ENCODE measurements at places on chromosomes 4 and X.

DNA sequence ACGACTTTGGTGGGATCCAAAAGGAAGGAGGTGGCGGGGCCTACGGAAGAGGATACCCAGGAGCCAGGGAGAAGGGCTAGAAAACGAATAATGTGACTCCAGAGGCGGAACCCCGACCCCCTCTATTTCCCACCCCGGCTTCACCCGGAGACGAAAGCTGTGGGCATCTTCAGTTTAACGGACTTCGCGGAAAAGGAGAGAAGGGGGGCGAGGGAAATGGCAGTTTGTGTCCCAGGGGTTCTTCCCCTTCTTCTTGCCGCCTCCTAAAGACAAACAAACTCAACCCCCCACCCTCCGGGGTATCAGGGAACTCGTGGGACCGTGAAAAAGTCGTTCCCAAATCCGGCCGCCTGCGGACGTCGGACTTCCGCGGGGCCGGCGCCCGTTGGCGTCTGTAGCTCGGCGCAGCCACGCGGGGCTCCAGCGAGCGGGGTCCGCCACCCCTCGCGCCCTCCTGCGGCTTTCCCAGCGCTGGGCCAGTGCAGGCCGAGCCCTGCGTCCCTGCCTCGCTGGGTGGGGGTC is 3.6 kb upstream of the LEF1 start:
- DNase-seq, result no peak

- no peak for DNase-seq
Observed at GRCh38 chr4:71198958-71199357, 139.9 kb upstream of the SLC4A4 start.

DNA sequence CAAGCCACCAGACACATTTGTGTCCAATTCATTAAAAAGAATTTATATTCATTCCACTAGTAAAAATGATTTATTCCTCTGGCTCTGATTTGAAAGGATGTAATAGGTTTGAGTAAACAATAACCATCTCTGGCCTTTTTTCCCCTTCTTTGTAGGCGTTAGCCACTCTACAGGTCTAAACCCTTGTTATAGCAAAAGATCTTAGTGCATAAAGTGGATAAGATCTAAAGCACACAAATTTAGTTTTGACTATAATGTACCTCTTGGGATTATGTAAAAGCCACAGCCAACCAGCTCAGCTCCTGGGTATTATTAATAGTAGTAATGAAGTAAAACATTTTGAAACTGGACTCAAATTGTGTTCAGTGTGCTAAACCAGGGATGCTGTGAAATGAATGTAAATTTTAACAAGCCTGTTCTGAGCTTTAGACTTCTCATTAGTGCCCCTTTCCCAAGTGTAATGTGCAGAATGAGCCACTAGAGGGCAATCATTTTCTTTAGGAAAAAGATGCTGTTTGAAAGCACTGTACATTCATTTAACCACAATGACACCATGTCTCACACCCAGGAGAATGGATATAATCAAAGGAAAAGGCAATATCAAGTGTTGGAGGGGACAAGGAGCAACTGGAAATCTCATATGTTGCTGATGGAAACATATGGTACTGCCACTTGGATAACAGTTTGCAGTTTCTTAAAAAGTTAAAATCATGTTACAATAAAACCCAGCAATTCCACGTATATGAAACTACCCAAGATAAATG is 69.7 kb downstream of the KLHL8 start:
- no peak for DNase-seq

- DNase-seq, result no peak
Observed at GRCh38 chr4:125639182-125639621, 324.4 kb downstream of the FAT4 start.

DNA sequence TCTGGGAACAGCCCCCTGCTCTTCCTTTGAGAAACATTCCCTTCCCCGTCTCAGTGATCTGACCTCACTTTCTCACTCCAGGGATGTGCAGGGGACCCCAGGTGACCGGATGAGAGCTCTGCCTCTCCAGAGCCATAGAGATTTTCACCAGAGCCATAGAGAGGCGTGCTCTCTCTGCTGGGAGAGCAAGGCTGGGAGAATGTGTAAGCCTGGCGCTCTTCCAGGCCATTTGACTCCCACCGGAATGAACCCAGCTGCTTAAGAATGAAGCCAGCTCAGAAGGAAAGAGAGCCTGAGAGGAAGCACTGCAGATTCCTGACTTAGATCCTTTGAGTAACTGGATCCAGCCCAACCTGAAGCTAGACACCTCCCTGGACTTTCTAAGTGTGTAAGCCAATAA is 106.4 kb downstream of the DHX15 start:
- no peak for DNase-seq

- no peak for DNase-seq
Observed at GRCh38 chrX:110426155-110426504, 67.5 kb downstream of the RTL9 start.
